GM23338 (cell line): ENCODE measurements at places on chromosomes 1 and 21. TPM values are rescaled to one million over a fixed set of nuclear protein-coding genes. Genes with fewer than 3 reads are reported as not detected.
A peak's percentile ranks its signal among the peaks of the same experiment; 100 is the strongest.

Gene DYRK3
- 8.5 and 9.5 TPM in 2 replicates for total RNA-seq

Gene BATF3
- total RNA-seq = 3.6 and 6.8 TPM in 2 replicates

Gene SLC30A10
- total RNA-seq = 0.47 and 1.1 TPM in 2 replicates

Gene PADI2
- 3.7 and 4.3 TPM in 2 replicates for total RNA-seq

Gene SMPDL3B
- total RNA-seq = 78.5 and 83.1 TPM in 2 replicates

- no peak for DNase-seq
- H3K27me3 ChIP-seq = no peaks in the 10 kb centered on the region
- H3K27ac ChIP-seq = no peak overlapping the region
- no peaks in the 10 kb centered on the region for H3K36me3 ChIP-seq
- H3K4me1 ChIP-seq = no peaks in the 10 kb centered on the region
Measured at GRCh38 chr1:209172286-209172685, 411.2 kb upstream of the CAMK1G start.

- H3K27me3 ChIP-seq = no peaks in the 10 kb centered on the region
- no peak for DNase-seq
- H3K27ac ChIP-seq = no peak overlapping the region
Measured at GRCh38 chr1:180949616-180950000, 36.9 kb downstream of the KIAA1614 start.

- 0 out of 2 replicates have a peak, but pooled peaks cover 8% of the 10 kb centered on the region for H3K36me3 ChIP-seq
- H3K4me3 ChIP-seq = no peak overlapping the region
- H3K27ac ChIP-seq = no peak overlapping the region
- DNase-seq = no peak
Measured at GRCh38 chr1:240906477-240906876, 294.5 kb upstream of the GREM2 start.

GRCh38 chr1:244180256-244180655 lies 129.2 kb downstream of the ZBTB18 start:
- no peak overlapping the region for H3K4me3 ChIP-seq
- DNase-seq = no peak
- H3K36me3 ChIP-seq = no peaks in the 10 kb centered on the region; the same call in 1 of the 2 replicates
- H3K27ac ChIP-seq = no peak overlapping the region
- H3K4me1 ChIP-seq = peaks cover 12% of the 10 kb centered on the region

- no peaks in the 10 kb centered on the region for H3K4me1 ChIP-seq
- DNase-seq = no peak
- no peak overlapping the region for H3K27ac ChIP-seq
- no peaks in the 10 kb centered on the region for H3K27me3 ChIP-seq
Measured at GRCh38 chr1:191453487-191453886, 704.8 kb upstream of the RGS18 start.

DNA sequence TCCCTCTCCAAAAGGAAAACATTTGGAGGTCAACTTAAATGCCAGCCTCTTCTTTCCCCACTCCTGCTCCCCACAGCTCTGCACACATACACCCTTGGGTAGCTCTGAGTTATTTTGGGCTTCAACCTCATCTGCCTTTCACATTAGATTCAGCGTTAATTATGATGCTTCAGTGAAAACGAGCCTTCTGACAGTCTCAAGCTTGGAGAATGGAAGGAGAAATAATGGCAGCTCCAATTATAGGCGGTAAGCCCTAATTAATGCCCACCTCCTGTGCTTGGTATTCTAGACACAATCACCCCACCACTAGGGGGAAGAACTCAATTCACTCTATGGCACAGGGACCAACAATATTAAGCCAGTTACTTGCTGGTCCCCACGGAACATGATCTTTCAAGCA lies 397.9 kb downstream of the BRINP2 start:
- no peaks in the 10 kb centered on the region for H3K36me3 ChIP-seq
- no peak overlapping the region for H3K4me3 ChIP-seq
- peak; percentile 57 for DNase-seq
